ENCODE measurements at places on chromosomes 7 and 10.

GRCh38 chr10:84634636-84635035 is 306.2 kb downstream of the CCSER2 start:
- no peak for DNase-seq

DNA sequence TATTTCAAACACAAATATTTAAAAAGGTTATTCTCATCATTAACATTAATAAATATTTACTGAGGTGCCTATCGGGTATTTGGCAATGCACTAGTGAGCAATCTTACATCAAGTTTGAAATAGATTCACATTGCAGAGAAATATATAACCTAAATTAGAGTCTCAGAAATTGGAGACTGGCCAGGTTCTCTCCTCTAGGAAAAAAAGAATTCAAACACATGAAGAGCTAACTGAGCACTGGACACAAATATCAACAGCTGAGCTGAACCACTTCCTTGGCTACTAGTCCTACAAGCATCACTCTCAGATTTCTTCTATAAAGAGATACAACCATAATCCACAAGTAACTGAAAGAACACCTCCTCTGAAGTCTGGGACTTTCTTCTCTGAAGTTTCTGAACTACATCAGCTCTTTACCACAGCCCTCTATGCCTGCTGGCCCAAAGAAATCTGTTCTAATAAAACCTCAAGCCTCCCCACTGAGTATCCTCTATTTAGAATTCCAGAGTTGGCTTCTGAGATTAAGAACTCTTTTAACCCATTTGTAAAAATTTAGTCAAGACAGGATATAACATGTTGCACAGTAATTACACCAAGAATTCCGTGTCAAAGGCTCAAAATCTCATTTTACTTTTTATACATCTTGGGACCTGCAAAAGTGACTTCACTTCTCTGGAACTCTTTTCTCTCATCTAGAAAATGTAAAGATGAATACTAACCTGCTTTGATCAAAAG is 45.2 kb downstream of the MTERF1 start:
- no peak for DNase-seq

- no peak for DNase-seq
Observed at GRCh38 chr7:826230-826917, 5.9 kb upstream of the SUN1 start.

DNA sequence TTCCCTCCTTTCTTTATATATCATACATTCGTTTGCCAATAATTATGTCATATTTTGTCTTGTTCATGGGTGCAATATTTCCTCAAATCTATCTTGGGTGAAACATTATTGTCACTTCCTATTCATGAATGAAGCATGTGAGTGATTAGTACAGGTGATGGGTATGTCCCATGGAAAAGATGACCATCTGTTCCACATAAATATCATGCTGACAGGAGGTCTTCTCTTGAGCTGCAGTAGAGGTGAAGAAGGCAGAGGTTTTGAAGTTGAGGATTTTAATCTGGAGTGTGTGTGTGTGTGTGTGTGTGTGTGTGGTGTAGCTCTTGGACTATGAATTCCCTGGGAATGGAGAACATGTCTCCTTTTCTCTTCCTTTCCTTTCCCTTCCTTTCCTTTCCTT is 350.5 kb upstream of the CHRM2 start:
- DNase-seq, result no peak

GRCh38 chr7:143299840-143300239 is 11.7 kb downstream of the CASP2 start:
- peak; percentile 67 for DNase-seq

DNA sequence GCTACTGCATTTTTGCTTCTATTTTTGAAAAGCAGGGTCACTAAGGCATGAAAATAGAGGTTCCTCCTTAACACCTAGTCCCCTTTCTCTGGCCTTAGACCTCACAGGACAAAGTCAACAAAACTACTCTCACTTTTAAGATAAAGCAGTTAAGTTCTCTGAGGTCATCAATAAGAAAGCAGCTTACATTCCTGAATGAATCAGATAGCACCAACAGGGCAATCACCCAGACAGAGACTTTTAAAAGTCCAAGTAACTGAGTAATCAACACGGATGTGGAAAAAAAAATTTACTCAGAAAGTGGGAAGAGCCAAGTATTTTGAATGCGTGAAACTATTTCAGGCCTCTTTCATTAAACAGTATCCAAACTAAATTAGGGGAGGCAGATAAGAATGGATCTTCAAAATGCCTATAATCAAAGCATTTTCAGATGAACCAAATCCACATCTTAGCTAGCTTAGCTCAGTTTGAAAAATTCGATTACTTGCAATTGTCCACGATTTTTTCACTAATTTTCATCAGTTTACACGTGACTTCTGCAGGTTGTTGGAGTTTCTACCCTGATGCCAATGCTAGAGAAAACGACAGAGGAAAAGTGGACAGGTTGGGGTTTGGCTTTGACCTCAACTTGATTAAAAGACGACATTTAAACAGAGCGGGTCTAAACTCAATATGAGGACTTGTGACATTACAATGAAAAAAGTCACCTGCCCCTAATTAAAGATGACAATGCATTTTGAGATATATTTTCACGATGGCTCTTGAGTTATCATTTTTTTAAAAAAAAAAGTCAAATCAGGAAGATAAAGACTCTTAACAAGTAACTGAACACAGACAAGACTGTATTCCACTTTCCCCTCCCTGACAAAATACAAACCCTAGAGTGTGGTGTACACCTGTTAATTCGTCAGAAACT is 1.6 kb downstream of the BEND7 start:
- DNase-seq, result peak; percentile 91

DNA sequence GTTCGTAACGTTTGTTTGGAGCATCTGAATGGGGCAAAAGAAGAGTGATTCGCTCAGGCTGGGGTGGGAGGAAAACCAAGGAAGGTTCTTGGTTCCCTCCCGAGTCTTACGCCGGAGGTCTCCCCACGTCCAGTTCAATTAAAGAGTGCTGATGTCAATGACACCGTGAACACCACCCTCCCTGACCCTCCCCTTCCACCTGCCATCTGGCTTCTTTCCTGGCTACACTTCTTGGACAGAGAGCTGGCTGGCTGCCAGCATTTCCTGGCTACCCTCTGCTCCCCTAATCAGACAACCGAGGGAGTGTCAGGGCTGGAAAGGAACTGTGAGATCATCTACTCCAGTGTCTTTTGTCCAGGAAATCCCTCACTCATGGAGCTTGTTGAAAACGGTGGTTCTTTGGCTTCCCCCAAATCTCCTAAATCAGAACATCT is 24.1 kb upstream of the FFAR4 start:
- DNase-seq, result no peak

GRCh38 chr10:129853562-129853903 is 110.5 kb downstream of the EBF3 start:
- peak; percentile 68 for DNase-seq

DNA sequence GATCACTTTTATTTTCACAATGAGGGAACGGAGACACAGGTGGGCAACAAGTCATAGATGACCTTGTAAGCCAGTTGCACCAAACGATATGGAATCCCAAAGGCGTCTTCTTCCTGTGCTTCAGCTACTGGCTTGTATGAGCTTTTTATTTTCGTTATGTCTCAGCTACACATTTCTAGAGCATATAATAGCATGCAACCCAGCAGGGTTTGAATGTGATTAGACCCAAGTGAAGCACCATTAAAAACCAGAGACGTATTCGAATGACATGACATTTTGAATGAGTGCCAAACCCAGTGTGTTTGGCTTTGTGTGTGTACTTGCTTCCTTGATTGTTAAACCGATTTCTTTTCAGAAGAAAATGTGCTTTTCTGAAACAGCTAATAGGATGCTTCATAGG is 963.2 kb upstream of the CELF2 start:
- no peak for DNase-seq

DNA sequence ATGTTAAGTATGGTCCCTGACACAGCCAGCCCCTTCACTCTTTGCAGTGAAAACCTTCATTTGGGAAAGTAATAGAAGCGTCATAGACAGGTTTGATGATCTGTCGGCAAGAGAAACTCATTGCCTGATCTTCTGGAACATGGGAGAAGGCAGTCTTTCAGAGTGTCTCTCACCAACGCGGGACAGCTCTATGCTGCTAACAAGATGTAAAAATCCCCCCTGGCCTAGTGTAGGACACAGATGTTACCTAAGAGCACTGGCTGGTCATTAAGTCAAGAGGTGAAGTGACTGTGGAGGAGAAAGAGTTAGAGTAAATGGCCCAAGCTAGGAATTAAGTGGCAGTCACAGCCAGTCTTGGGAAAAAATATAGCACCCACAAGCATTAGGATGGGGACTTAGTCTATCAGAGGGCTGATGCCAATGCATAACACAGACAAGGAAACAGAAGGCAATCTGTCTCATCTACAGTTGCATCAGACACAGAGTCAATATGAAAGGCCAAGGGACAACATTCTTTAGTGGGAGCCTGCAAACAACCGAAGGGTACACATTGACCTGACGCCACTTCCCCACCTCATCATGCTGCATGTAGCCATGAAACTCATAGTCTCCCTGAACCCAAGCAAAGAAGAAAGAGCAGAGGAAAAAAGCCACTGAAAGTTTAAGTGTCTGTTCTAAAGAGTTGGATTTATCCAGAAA is 69.5 kb downstream of the SORCS1 start:
- no peak for DNase-seq

DNA sequence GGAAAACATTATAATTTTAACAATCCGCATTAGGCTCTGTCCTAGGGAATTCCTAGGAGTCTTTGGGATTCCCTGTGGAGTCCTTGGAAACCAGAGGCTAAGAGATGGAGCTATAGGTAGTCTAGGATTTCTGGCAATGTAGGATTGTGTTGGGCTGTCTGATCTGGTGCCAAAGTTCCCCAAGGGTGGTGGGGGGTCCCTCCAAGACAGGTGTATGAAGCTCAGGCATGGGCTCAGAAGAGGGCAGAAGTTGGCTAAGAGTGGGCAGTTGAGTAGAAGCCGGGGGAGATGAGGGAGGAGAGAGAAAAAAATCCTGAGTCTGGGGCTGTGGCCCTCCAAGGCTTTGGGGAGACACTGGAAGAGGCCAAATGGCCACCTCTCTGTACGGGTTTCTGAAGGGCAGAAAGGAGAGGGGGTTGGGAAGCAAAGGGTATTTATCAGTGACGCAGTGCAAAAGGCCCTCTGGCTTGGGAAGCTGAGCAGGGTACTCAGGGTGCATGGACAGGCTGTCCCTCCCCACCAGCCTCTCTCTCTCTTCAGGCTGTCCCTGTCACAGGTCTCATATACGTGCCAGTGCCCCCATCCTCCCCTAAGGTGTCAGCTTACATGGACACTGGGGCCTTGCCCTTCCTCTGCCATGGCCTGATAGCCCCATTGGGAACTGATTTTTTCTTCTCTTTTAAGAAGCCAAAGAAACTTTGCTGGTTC is 929 bp downstream of the HOXA6 start:
- DNase-seq, result no peak

- peak; percentile 79 for DNase-seq
Observed at GRCh38 chr10:61900829-61901792, at the start of gene ARID5B. TSS of gene ARID5B (plus strand) at chr10:61901699. CDS start at chr10:61901710, 11 bp downstream.

- no peak for DNase-seq
Observed at GRCh38 chr7:44087911-44088838, 5.8 kb upstream of the POLM start.

- peak; percentile 22 for DNase-seq
Observed at GRCh38 chr7:44678471-44679179, 70.0 kb upstream of the ZMIZ2 start.

DNA sequence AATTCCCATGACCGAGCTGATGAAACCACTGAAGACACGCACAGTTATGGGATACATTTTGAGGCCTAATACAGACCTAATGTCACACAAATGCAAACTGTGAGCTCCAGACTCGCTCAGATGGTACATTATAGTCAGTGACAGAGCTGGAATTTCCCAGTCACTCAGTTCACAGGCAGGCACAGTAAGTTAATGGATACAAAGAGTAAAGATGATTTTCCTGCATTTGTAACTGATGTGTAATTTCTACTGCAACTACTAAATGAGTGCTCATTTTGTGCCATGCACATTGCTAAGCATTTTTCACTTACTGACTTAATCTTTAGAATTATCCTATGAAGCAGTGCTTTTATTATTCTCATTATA is 56.5 kb downstream of the ENO4 start:
- DNase-seq, result peak; percentile 10

- DNase-seq, result no peak
Observed at GRCh38 chr7:114659409-114660125, 245.0 kb downstream of the FOXP2 start.

DNA sequence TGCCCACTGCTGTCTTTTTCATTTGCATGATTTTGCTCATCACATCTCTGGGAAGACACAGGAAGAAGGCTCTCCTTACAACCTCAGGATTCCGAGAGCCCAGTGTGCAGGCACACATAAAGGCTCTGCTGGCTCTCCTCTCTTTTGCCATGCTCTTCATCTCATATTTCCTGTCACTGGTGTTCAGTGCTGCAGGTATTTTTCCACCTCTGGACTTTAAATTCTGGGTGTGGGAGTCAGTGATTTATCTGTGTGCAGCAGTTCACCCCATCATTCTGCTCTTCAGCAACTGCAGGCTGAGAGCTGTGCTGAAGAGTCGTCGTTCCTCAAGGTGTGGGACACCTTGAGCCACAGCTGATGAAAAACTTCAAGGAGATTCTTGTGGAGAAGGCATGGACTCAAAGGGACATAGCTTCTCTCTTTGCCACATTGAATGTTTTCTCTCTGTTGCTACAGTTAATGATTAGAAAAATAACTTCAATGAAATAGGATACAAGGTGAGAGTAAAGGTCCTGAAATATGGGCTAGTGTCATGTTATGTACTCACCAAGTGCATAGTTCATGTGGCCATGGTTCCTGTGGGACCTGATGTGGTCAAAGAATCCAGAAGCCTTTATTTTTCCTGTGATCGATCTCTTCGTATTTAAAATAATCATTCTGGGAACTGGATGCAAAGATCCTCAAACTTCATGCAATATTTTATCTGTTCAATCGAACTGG is 970 bp downstream of the TAS2R60 start:
- DNase-seq, result no peak

- no peak for DNase-seq
Observed at GRCh38 chr7:28005847-28006231, 174.8 kb downstream of the JAZF1 start.

DNA sequence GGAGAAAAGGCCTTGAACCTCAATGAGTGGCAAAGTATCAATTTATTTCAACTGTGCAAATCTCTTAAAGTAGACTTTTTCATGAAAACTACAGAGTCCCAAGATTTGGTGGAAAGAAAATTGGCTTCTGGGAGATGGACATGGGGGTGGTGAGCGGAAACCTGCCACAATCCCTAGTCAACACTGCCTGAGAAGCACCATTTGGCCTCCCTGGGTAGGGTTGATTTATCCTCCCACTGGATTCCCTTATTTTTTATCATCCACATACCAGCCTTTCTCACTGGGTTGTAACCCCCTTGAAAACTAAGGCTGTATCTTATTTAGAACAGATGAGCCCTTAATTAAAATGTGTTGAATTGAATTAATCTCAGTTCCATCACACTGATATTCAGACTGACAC is 101.7 kb upstream of the PTN start:
- no peak for DNase-seq

DNA sequence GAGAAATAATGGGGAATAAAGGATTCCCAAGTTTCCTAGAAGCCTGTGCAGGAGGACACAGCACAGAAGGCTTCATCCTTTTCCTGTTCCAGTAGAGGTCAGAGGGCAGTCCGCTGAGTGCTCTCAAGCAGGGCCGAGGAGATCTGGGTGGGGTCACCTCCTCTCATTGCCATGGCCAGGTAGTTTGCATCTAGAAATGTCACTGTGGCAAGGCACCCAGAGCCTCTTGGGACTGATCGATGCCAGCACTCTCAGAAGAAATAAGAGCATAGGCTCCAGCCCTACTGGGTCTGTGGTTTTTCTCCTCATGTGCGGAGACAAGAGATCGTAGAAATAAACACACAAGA is 7.9 kb downstream of the NUB1 start:
- peak; percentile 38 for DNase-seq

Data from ACHN (cell line).